ENCODE measurements at places on chromosomes 1 and 21.

- no peak for DNase-seq
These were observed 42.9 kb upstream of the TDRD10 start for GRCh38 chr1:154459080-154459479.

GRCh38 chr1:20983297-20983889 lies 193.3 kb downstream of the EIF4G3 start:
- no peak for DNase-seq

DNA sequence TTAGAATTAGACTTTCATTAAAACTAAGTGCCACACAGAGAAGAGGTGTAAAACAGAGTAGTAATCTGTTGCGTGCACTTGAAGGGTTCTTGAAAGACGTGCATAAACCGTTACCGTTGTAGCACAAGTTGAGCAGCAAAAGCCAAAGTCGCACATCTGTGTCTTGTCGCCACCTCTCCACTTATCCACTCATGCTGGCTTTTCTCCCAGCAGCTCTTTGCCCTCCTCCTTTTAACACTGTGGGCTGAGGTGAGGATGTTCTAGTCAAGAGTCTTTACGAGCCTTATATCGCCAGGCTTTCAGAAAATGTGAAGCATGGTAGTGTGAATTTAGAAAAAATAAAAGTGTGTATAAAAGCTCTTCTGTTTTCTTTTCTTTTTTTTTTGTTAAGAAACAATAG lies 48.0 kb downstream of the NR5A2 start:
- DNase-seq = peak; percentile 54

GRCh38 chr1:60924964-60925798 lies 157.2 kb upstream of the NFIA start:
- DNase-seq = no peak

DNA sequence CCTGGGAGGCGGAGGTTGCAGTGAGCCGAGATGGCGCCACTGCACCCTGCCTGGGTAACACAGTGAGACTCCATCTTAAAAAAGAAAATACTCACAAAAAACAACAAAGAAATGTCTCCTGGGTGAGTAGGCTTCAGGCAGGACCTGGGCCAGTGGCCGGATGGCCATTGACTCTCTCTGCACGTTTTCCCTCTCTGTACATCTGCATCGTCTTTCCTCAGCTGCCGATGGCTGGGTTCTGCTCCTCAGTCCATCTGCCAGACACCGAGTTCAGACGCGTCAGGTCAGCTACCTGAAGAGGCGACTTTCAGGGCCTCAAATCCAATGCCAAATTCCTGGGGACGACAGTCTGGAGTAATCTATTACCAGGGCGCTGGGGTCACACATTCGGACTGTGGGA lies 199.3 kb downstream of the CAMTA1 start:
- no peak for DNase-seq

DNA sequence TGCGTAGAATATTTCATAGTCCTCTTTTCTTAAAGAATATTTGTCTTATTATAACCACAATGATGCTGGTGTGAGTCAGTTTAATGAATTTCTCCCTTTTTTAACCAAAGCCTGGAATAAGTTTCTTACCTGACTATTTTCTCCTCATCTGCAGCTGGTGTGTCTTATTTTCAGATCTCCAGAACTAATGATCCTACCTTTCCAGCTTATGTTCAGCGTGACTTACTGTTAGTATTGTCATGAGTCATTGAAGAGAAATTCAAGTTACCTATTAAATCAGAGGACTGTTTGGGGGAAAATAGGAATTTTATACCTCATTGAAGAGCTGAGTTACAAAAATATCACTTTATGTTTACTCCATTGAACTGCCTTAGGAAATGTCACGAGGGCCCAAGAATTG lies 482.1 kb downstream of the RWDD3 start:
- no peak for DNase-seq

GRCh38 chr1:40140211-40140973 lies 20.8 kb upstream of the RLF start:
- DNase-seq = no peak

GRCh38 chr1:109832945-109833344 lies 69.2 kb upstream of the EPS8L3 start:
- peak; percentile 5 for DNase-seq

DNA sequence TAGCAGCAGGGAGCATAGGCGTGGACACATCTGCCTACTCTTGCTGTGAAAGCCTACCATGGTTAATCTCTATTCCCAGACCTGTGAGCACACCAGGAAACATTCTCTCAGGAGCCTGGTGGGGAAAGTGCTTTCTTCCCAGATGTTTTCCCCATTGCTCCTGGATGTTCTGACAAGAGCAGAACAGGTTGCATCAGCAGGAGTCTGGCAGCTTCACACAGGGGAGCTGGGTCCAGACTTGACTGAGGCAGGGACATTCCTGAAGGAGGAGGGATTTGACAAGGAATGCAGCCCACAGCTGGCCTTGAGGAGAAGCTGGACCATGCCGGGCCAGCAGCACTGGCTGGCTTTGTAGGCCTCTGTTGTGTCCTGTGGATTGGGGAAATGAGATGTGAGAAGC lies 21.0 kb upstream of the ARTN start:
- no peak for DNase-seq

Measured in HAP-1 (cell line).